ENCODE measurements at places on chromosomes 7 and 10.

- no peak for DNase-seq
Measured at GRCh38 chr10:97463363-97464132, 17.6 kb downstream of the ZDHHC16 start.

DNA sequence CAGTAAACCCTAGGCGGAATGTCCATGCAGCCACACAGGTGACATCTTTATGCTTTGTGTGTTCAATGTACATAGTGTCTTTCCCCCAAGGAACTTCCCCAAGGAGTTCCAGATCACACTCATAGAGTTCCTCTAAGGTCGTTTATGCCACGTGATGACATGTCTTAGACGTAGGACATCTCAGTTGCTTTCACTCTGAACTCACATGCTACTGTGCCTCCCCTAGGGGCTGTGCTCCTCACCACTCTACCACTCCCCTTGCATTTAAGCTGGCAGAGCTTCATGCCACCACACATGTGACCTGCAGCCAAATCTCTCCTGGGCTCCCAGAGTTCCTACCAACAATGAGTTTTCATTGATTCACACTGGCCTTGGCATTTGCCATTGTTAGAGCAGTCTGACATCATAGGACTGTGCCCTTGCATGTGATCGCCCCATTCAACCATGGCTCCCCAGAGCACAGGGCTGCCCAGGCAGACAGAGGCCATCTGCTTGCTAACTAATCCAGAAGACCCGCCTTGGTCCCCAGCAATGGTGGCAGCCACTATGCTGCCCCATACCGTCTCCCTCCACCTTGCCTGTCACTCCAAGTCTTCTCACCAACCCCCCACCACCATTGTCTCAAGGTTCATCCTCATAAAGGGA is 95.3 kb upstream of the MACROH2A2 start:
- no peak for DNase-seq

GRCh38 chr10:21523557-21524008 is 1.9 kb downstream of the SKIDA1 start:
- no peak for DNase-seq

- DNase-seq = no peak
Measured at GRCh38 chr10:68175949-68176348, 56.0 kb downstream of the ATOH7 start.

DNA sequence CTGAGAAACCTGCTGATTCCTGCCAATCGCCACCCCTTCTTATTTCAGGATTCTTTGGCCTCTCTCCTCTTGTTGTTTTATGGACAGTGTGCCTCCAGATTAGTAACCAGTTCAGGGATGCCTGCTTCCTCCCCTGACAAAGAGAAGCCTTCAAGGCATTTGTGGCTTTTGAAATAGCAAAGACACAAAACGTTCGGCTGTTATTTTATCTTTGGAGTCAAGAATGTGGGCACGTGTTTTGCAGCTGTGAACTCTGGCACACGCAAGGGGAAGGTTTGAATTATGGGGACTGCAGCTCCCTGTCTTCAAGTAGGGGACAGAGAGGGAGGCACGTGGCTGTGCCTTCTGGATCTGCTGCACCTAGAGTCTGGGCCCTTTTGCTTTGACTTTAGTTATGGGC is 157.9 kb upstream of the GRB10 start:
- DNase-seq = no peak

DNA sequence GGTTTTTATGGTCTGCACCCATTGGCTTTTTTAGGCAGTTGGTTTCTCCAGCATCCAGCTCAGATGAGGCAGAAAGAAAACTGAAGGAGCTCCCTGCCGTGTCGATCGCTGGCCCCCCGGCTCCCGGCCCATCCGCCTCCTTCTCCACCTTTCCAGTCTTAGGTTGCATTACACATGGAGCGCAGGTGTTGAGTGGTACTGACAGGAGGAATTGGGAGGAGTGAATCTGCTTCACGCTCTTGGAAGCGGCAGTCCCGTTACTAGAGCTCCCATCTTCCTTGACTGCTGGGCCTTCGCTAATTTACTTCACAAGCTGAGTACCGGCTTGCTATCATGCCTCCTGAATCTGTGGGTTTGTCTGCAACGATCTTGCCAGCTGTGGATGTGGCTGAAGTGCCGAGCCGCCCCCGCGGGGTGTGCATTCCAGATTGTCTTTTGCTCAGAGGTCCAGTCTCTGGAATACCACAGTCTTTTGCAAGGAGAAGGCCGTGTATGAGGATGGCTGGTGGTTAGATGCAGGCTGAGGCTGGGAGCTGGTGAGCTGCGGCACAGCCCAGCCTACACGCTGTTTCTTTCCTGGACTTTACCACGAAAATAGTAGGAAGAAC is 17.1 kb downstream of the IQCE start:
- no peak for DNase-seq

- DNase-seq = no peak
Measured at GRCh38 chr7:22695476-22696132, 31.4 kb upstream of the IL6 start.

DNA sequence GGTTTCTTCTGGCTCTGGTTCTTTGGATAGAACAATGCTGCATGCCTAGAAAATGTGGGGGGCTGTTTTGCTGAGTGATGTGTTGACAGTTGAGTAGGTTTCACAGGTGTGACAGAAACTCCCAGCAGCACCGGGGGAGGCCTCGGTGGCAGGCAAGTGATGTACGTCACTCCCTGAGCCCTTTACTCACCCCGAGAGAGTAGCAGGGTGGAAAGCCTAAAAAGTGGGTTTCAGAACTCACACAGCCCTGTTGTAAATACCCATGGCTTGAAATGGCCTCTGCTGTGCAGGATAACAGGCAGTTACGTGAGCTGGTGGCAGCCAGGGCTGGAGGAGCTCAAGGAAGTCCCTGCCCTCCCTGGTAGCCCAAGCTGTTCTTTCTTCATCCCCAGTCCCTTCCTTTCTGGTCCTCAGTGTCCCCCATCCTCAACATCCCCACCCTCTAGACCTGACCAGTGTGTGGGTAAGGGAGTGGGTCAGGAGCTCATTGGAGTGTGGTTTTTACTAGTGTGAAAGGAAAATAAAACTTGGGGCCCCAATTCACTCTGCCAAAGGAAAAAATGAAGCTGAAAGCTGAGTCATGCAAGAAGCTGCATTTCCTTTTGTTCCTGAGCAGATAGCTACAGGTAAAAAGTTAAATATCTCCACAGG is 258.1 kb downstream of the STK31 start:
- no peak for DNase-seq

DNA sequence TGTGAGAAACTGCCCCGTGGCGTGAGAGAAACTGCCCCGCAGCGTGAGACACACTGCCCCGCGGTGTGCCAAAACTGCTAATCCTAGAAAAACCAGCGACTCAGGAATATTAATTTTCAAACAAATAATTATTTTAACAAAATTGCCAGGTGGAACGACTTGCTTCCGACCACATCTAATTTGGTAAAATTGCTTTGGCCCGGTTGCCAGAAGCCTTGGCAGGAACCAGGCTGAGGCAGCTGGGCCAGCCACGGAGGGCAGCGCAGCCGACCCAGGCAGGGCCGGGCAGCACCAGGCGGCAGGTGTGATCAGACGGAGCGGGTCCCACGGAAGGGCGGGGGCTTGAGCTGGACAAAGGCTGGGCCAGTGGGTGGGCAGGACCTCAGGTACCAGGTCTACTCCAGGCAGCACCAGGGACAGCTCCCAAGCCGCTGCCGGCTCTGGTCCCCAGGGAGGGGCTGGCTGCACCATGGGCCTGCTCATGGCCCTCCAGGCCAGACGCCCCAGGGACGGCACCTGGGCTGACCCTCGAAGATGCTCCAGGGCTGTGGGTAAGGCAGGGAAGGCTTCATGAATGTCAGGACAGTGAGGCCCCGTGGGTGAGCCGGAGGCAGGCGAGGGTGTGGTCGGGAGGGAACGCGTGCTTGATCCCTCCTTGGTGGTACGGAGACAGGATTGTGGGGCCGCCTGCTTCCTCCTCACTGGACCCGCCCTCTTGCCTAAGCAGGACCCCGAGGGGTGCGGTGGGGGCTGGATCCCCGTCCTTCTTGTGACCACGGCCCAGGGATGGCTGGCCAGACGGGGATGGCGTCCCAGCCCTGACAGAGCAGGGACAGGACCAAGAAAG is 7.7 kb upstream of the ADGRA1 start:
- no peak for DNase-seq

DNA sequence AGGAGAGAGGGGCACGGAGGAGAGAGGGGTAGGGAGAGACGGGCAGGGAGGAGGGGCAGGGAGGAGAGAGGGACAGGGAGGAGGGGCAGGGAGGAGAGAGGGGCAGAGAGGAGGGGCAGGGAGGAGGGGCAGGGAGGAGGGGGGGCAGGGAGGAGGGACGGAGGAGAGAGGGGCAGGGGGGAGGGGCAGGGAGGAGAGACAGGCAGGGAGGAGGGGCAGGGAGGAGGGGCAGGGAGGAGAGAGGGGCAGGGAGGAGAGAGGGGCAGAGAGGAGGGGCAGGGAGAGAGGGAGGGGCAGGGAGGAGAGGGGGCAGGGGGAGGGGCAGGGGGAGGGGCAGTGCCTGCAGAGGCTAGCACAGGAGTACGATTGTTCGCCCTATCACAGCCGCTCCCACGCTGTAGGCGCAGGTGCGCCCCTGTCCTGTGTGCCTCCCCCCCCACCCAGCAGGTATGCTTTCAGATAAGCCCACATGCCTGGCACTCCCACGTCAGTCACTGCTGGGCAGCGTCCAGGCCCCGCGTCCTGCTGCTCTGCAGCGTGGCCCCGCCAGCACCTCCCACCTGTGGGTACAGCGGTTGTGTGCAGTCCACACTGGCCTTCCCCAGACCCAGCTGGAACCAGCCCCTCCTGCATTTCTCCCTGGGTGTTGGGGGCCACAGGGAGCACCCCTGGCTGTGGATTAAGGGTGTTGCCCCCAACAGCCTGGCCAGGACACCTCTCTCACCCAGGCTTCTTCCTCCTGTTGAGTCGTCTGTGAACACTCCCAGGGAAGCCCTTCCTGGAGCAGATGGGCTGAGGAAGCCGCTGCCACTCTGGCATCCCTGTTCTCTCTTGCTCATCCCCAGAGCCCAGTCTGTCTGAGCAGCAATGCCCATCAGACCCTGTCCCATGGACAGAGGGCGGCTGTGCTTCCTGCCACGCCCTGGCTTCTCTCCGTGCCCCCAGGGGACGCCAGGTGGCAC is 10.8 kb downstream of the NKX6-2 start:
- DNase-seq = no peak

DNA sequence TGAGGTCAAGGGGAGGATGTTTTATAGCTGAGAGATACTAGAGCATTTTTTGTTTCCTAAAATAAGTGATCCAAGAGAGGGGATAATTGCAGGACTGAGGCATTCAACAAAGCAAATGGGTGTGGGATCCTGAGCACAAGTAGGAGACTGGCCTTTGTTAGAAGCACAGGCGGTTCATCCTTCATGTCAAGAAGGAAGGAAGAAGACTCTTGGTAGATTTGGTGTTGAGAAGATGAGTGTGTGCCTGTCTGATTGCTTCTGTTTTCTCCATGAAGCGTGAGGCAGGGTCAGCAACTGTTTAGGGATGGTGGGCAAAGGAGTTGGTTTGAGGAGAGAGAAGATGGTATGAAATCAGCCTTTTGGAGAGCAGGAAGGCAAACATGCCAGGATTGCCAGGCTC is 27.6 kb downstream of the STRIP2 start:
- no peak for DNase-seq

- DNase-seq = no peak
Measured at GRCh38 chr10:2214092-2214491, 476.8 kb upstream of the ADARB2 start.

DNA sequence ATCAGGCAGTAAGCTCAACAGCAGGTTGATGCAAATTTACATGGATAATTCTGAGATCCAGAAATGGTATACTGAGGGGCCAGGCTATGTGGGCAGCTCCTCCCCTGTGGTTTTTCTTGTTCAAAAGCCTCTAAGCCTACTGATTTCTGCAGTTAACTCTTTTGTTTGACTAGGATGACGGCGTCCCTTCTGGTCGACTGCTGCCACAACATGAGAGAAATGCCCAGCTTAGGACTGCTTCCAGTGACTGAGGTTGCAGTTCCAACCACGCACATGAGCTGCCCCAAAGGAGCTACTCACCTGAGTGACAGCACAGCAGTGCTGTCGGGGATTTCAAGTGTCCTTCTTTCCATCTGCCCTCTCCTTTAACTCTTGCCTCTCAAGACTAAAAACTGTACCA is 973.0 kb upstream of the GHITM start:
- DNase-seq = no peak

- no peak for DNase-seq
Measured at GRCh38 chr10:44264244-44264643, 120.7 kb downstream of the CXCL12 start.

DNA sequence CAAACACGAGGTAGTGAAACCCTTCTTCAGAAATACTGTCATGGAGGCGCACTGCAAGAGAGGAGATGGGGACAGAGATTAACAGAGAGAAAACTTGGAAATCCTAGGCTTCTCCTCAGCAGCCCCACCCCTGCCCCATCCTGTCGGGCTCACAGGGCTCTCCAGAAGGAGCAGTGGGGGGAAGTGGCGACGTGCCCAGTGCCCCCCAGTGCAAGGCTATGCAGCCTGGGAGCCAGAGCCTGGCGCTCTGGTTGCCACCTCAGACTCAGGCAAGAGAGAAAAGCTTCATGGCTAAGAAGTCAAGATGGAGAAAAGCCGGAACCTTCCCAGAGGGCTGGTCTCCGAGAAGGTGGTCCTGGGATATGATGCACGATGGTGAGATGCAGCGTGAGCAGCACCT is 21.2 kb downstream of the CAMK2G start:
- DNase-seq = no peak

GRCh38 chr7:97117035-97117371 is 495 bp upstream of the SDHAF3 start:
- no peak for DNase-seq

DNA sequence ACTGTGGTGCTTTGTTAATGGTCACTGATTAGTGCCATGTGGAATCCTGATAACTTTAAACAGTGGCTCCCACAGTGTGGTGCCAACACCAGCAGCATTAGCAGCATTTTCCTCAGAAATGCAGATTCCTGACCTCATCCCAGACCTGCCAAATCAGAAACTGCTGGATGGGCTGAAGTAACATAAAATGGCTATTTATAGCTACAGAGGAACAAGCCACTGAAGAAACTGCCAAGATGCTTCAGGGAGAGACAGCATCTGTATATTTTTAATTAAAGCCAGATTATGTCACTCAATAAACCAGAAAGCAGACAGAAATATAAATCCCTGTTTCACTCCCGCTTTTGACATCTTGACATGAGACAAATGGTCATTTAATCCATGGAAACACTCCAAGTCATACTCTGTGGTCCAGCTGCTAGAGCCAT is 178.5 kb downstream of the AMPH start:
- no peak for DNase-seq
